ENCODE measurements at places on chromosomes 12 and 14.

DNA sequence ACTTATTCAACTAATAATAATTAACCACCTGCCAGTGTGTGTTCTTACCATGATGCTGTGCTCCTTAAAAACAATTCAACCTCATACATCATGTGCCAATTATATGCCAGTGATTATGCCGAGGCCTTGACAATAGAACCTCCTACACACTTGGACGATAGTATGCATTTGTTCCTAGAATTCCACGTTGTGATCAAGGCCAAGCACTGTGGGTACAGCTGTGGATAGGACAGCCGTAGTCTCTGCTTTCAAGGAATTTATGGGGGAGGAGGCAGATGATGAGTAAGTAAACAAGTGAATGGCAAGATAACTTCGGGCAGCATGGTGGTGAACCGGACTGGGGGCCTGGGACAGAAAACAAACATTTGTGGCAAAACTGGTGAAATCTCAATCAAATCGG, 18.0 kb upstream of the MYO1H start:
- no peak for DNase-seq

GRCh38 chr12:26198742-26199141, 3.4 kb downstream of the SSPN start:
- DNase-seq = no peak

DNA sequence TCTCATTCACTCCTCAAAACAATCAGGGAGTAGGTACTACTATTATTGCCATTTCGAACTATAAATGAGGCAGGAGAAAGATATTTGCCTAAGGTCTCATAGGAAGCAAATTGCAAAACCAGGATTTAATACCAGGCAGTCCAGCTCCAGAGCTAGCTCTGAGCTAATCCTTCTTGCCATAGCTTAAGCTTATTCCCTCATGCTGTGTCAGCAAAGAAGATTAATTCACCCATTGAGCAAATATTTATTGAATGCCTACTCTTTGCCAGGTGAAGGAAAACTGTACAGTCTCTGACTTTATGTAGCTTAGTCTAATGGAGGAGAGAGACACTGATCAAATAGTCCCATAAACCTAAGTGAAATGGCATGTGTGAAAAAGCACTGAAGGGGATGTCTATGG, 19.5 kb downstream of the KCNA5 start:
- DNase-seq = no peak

DNA sequence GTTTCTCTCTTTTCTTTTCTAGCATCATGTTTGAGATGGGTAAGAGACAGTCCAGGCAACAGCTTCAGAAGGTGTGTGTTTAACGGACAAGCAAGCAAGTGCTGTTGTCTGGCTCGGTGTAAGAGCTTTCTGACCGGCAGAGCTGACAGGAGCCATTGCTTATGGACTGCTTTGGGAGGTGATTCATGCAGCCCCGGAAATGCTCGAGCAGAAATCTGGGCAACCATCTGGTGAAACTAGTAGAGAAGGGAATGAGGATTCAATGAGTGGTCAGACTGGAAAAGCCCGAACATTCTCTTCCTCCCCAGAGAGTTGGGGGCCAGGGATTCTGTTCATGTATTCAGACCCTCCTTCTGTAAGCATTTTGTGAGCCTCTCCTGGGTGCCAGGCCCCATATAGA, 24.4 kb downstream of the TUNAR start:
- DNase-seq = no peak

GRCh38 chr12:73421832-73422231, 1115.8 kb upstream of the ATXN7L3B start:
- DNase-seq = no peak

DNA sequence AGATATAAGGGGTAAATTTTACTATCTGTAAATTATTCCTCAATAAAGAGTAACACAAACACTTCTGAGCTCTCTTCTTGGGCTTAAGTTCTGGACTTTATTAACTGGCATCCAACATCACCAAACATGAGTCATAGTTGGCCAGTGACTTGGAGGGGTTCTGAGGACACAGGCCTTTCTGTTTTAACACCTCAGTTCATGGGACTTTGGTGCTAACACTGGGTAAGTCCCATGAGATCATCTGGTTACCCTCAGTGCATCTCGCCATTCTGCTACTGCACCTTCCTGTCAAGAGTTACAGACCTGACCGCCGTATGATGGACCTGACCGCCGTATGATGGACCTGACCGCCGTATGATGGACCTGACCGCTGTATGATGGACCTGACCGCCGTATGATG, 9.9 kb downstream of the SLC15A4 start:
- DNase-seq = no peak

- DNase-seq = peak; percentile 78
These were observed 429.1 kb downstream of the RAD51B start for GRCh38 chr14:68248481-68249255.

GRCh38 chr14:23401291-23401690, 6.8 kb downstream of the MYH6 start:
- no peak for DNase-seq

GRCh38 chr14:55532645-55533344, 47.2 kb upstream of the KTN1 start:
- DNase-seq = peak; percentile 77

DNA sequence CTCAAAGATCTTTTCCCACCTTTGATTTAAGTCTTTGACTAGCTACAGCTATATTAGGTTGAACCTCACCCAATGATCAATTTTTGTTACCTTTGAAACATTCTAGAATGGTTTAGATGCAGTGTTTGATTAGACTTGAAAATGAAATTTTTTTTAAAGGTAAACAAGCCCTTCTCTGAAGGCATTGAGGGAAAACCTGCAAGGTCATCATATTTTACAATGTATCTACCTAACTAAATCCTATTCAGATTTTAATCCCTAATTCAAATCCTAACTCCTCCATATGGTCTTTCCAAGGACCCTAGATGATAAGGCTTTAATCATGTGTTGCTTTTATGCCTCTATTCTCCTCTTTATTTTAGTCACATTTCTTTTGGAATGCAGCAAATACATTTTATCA, 95.4 kb downstream of the ALG10B start:
- no peak for DNase-seq

DNA sequence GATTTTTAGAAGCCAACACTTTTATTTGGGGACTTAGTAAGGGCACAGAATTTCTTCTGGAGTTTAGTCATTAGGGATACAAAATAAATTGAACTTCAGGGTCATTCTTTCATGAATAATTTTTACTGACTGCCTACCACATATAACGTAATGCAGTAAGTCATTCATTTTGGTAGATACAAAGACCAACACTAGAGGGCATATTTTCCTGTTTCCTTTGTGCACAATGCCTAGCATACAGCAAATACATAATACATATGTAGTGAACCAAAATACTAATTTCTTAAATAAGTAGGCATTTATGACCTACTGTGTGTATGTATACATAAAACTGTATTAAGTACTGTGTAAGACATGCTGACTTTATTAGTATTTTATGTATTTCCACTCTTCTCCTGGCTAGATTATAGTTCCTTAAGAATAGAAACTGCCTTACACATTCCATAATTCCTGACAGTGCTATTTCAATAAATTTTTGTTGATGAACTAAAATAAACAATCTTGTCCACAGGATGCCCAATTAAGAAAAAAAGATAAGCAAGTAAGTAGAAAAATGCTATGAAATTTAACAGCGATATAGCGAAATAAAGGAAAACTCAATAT, 47.9 kb downstream of the PPP1R12A start:
- DNase-seq = peak; percentile 20

DNA sequence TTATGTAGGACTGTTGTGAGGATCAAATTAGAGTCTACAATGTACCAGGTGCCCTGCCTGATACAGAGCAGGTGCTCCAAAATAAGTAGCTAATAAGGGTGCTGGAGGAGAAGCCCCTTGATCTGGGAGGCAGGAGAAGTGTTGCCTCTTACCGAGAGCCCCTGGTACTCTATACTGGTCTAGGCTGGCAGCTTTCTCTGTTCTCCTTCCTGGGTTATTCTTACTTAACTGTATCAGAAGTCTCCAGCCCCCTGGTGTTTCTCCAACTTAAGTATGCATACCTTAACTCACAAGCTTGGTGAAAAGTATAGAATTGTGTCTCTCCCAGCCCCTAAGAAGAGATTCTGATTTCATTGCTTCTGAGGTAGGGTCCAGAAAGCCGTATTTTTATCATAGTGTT, 254.9 kb downstream of the LRIG3 start:
- DNase-seq = no peak

DNA sequence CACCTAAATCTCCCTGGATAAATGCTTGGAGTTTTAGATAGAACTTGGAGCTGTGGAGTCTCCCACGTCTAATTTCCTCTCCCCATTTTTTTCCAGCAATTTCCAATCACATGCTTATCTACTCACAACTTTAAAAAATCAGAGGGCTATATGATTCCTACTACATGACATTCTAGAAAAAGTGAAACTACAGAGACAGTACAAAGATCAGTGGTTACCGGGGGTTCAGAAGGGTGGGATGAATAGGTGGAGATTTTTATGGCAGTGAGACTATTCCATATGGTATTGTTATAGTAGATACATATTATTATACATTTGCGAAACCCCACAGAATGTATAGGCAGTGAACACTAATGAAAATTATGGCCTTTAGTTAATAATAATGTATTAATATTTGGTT, 35.5 kb downstream of the ATF7 start:
- no peak for DNase-seq

- DNase-seq = no peak
These were observed 538.8 kb upstream of the STXBP6 start for GRCh38 chr14:25588751-25589150.

GRCh38 chr14:62882967-62883366, 162.3 kb downstream of the KCNH5 start:
- no peak for DNase-seq

GRCh38 chr12:125218952-125219351, 153.7 kb downstream of the AACS start:
- DNase-seq = no peak

- no peak for DNase-seq
These were observed 38.9 kb downstream of the SLC17A8 start for GRCh38 chr12:100395811-100396210.

- peak; percentile 69 for DNase-seq
These were observed 27.3 kb downstream of the CCDC88C start for GRCh38 chr14:91390165-91390778.

- no peak for DNase-seq
These were observed 19.0 kb downstream of the SLC15A4 start for GRCh38 chr12:128804762-128805161.

- no peak for DNase-seq
These were observed 196.9 kb downstream of the BCL11B start for GRCh38 chr14:99075061-99075460.

- no peak for DNase-seq
These were observed 127.3 kb downstream of the EFCAB11 start for GRCh38 chr14:89827265-89827664.

DNA sequence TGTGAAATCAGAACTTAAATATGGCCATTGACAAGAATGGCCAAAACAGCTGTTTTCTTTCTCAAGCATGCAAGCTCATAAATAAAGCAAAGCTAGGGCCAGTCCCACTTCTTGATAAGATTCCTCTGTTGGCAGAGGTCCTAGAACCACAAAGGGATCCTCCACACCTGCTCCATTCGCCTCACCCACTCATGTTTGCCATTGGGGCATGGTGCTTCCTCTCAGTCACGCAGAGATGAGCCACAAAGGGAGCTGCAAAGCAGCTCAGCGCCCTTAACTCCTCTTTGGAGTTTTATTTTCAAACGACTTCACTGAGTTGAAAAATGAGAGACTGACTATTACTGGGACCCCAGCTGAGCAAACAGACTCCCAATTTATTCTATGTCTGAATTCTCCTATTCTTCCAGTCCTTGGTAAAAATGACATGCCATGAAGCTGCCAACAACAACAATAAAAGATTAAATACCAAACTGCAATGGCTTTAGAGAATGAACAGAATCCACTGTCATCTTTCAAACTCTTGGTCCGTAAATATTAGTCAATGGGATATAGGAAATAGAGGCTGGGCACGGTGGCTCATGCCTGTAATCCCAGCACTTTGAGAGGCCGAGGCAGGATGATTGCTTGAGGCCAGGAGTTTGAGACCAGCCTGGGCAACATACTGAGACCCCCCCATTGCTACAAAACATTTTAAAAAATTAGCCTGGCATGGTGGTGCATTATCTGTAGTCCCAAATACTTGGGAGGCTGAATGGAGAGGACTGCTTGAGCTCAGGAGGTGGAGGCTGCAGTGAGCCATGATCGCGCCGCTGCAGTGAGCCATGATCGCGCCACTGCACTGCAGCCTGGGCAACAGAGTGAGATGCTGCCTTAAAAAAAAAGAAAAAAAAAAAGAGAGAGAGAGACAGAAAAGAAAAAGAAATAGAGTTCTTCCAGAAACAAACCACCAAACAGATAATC, 16.4 kb downstream of the MANSC1 start:
- no peak for DNase-seq

- DNase-seq = peak; percentile 60
These were observed 151.3 kb downstream of the BCL11B start for GRCh38 chr14:99120526-99121318.

GRCh38 chr12:111436266-111436665, 30.5 kb downstream of the SH2B3 start:
- DNase-seq = no peak

DNA sequence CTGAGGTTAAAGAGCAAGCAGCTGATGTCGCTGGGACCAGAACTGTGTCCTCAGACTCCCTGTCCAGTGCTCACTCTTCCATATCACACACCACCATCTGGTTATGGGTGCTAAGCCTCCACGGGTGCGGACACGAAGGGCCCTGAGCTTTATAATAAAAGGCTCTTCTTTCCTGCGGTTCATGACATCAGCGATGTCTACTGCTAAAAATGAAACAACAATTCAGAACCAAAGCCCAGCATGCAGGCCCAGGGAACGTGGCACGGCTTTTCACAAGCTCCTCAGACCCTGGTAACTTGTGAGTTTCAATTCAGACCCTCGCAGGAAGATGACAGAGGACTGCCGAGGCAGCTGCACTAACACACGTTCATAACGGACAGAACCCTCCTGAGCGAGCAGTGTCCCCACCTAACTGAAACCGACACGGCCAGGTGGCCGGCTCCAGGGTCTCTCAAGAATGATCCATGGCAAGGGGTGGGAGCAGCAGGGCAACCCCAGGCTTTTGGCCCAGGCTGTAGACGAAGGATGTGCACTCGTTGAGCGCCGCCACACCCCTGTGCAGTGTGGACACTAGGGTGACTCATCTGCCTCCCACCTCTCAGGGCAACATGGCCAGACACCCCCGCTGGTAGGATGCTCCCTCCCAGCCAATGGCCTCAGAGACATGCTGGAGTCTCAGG, 180.3 kb downstream of the CALM1 start:
- no peak for DNase-seq

GRCh38 chr14:33561488-33562175, 389.2 kb downstream of the EGLN3 start:
- peak; percentile 96 for DNase-seq

DNA sequence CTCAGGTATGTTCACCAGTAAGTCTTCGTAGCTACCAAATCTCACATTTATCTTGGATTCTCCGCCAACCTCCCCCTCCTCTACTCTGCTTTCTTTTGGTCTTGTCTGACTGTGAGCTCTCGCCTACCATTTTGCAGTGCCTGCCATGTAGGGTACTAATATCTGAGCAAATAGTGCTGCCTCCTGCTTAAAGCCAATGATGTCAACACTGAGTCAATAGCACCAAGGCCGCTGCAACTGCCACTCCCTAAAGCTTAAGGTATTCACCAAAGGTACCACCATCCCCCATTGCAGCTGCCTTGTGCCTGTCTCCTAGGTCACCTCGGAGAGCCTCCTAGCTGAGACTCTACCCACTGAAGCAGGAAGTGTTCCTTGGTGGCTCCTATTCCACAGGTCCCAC, 114.8 kb upstream of the FUT8 start:
- no peak for DNase-seq
